A673 (cell line): ENCODE measurements at places on chromosomes 1 and 21. TPM values are rescaled to one million over a fixed set of nuclear protein-coding genes. Genes with fewer than 3 reads are reported as not detected.

DNA sequence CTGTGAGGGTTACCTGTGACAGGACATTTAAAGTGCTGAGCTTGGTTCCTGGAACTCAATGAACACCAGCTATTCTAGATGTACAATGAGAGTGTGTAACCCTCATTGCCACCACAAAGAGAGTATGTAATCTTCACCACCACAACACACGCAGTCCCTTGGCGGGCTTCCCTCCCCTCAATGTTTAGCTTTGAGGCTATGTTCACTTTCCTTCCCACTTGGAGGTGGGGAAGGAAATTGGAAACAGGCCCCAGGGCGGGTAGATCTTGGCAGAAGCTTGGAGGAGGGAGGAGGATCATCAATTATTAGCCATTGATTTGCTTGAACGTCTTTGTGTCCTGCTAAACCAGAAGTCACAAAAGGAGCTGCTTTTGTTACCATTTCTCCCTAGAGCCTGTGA, 8.3 kb upstream of the COL16A1 start:
- no peak for DNase-seq

DNA sequence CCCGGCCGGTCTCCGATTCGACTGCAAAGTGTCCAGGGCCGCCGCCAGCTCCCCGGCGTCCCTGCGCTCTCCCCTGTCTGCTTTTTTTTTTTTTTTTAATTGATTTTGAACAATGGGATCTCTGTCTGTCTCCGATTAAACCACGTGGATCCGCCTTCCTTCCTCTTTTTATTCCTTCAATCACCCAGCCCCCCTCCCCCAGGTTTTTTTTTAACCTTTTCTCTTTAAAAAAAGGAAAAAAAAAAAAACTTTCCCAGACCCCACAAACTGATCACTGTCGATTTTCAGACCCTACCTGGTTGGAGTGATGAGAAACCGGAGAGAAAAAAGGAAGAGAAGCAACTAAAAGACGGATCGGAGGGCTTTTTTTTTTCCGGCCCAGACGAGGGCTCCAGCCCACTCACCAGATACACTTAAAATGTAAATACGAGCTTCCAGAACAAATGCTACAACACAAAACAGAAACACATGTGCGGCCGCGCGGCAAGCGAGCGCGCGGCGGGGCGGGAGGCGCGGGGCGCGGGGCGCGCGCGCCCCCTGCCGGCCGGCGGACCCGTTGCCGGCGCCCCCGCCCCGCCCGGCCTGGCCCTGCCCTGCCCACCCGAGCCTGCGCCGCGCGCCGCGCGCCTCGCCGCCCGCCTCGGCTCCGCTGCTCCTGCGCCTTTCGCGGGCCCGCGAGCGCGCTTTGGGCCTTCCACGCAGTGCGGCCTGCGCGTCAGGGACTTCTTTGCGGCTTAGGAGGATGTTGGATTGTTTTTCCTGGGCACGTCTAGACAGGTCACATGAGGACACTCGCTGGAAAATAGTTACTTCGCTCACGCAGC, at the start of gene RCC2:
Gene RCC2, minus strand, starts transcription at position 428 of the 824 bp plus-strand sequence. CDS start 1,163 bp downstream, outside the sequence.
- peak; percentile 91 for DNase-seq

Gene ANKRD35
- not detected in 2 replicates for total RNA-seq

Gene KCNN3
- 0.73 and 1.5 TPM in 2 replicates for total RNA-seq

Gene ZNF692
- 58.6 and 64.5 TPM in 2 replicates for total RNA-seq
